GM04504 (cell line): ENCODE measurements at places on chromosomes 16 and 17.

GRCh38 chr16:68948230-68948910 lies 105.0 kb downstream of the TANGO6 start:
- no peak for DNase-seq

DNA sequence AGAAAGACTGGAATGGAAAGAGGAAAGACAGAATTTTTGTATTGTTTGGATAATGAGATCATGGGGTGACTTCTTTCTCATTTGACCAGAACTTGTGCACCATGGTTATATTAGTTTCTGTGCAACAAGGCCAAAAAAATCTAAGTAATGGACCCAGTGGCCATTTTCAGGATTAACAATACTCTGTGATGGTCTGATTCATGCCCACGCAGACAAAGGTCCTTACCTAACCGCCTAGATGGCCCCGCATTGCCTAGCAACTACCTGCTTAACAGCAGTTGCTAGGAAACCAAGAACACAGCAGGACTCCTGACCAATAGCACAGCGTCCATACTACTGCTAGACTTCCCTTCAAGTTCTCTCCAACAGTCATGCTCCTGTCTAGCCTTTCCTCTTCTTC lies 22.4 kb downstream of the MIS12 start:
- no peak for DNase-seq

DNA sequence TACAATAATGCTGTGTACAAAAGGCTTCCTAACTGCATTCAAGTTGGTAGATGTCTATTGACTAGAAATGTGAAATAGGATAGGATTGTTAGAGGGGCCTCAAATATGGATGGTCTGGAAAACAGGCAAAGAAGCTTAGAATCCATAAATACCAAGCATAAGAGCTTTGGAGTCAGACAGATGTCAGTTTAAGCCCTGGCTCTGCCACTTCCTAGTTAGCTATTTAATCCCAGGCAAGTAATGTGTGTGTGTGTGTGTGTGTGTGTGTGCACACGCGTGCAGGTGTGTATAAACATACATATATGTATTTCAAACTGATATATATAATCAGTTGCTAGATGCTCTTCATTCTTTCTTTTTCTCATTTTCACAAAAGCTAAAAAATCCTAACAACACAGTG lies 66.7 kb downstream of the MMD start:
- DNase-seq, result no peak

DNA sequence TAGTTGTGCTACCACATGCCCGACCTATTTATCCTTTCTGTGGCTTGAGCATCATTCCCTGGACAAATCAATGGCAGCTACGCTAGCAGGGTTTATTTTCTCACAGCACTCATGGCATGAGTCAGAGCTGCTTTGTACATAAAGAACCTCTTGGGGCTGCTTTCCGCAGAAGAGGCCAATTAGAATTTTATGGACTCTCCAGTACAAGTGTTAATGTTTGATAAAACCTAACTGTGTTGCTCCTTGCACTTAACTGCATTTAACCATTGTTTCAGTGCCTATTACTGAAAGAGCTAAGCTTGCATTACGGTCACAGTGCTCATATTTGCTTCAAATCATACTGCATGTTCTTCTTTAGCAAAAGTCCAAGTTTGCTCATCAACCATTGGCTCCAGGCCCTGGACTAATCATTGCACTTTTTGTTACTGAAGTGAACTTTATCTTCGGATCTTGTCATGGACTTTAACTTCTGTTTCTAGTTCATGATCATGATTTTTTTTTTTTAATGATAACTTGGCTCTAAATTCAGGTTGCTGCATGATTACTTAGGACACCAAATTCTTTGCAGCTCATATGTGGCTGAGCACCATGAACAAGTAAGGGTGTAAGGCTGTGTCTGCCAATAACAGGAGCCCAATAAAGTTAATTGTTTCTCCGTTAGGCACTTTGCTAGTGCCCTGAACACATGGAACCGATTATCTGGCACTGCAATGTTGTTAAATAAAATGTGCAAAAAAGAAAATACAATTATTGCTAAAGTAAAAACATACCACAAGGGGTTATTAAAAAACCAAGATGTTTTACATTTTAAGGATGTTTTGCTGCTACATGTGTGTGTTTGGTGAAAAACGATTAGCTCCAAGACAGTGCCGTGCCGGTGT lies 492.2 kb downstream of the KCNJ2 start:
- DNase-seq, result no peak

GRCh38 chr17:49193513-49194296 lies 16.7 kb downstream of the GNGT2 start:
- peak; percentile 24 for DNase-seq

DNA sequence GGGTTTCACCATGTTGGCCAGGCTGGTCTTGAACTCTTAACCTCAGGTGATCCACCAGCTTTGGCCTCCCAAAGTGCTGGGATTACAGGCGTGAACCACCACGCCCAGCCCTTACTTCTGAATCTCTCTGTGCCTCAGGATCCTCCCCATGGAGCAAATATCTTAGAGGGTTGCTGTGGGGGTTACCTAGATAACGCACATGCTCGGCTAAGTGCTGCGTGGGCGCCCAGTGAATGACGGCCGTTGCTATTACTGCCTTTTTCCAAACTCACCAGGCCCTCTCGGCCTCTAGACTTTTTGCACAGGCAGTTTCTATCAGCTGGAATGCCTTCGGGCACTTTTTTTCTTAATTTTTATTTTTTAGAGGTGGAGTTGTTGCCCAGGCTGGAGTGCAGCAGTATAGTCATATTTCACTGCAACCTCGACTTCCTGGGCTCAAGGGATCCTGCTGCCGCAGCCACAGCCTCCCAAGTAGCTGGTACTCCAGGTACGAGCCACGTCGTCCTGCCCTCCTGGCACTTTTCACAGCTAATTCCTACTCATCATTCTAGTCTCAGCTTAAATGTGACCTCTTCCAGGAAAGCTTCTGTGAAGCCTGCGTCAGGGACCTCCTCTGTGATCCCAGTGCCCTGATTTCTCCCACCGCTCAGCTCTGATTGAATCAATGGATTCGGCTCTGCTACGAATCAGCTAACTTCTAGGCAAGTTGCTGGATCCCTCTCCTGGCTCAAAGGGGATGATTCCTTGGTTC lies 8.6 kb downstream of the CCDC102A start:
- DNase-seq, result no peak

GRCh38 chr16:2960183-2961010 lies 3.7 kb upstream of the KREMEN2 start:
- no peak for DNase-seq

- DNase-seq, result no peak
Measured at GRCh38 chr16:56478281-56479049, 27.1 kb downstream of the OGFOD1 start.
